Right ventricle myocardium inferior (tissue), 1 donor: ENCODE measurements at places on chromosomes 1 and 21.

GRCh38 chr1:150429805-150430204 lies 57.4 kb upstream of the TARS2 start:
- DNase-seq, result no peak

- no peak for DNase-seq
Measured at GRCh38 chr1:243831463-243831862, 18.6 kb downstream of the AKT3 start.

GRCh38 chr1:228286505-228287417 lies 78.9 kb downstream of the OBSCN start:
- DNase-seq, result peak; percentile 46

- DNase-seq, result no peak
Measured at GRCh38 chr1:225941942-225942222, 862 bp upstream of the LEFTY2 start.

DNA sequence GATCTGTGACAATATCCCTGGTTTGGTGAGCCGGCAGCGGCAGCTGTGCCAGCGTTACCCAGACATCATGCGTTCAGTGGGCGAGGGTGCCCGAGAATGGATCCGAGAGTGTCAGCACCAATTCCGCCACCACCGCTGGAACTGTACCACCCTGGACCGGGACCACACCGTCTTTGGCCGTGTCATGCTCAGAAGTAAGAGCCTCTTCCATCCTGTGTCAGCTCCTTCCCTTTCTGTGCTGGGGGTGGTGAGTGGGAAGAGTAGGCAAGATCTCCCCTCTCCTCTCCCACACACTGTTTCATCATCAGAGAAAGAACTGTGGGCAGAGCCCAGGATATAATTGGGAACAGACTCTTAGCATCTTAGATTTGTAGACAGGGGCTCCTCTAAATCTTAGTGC lies 6.1 kb downstream of the WNT2B start:
- no peak for DNase-seq

- DNase-seq, result no peak
Measured at GRCh38 chr21:17554679-17555465, 42.0 kb downstream of the CXADR start.

- no peak for DNase-seq
Measured at GRCh38 chr1:116066868-116067565, 44.2 kb upstream of the MAB21L3 start.

DNA sequence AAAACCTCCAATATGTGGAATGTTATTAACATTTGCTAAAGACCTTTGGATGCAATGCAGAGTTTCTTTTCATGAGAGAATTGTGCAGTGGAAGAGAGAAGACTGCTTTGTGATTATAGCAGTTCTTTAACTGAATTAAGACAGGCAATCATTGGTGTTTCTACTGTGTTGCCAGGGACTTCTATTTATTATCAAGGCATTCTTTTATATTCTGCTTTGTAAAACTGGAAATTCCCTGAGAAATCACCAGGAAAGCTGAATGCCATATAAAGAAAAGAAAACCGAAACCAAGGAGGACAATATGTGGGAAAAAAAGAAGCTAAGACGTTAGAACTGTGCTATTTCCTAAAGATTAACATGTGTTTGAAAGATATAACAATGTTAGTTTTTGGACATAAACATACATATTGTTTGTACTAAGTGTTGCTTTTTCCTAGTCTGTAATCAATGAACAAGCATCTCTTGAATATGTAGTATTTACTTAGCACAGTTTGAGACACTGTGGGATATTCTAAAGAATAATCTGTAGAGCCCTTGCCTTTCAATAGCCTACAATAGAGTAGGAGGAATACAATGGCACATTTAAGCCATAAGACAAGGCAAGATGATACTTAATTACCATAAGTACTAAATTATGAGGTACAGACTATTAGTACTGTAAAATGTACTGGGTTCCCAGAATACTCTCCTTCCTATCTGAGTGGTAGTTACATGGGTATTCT lies 47.1 kb downstream of the EXTL2 start:
- DNase-seq, result no peak

- no peak for DNase-seq
Measured at GRCh38 chr1:3558036-3558726, 53.1 kb downstream of the MEGF6 start.

- DNase-seq, result no peak
Measured at GRCh38 chr1:174039027-174039426, 16.9 kb upstream of the RC3H1 start.

GRCh38 chr1:79161077-79161476 lies 154.5 kb upstream of the ADGRL4 start:
- no peak for DNase-seq

DNA sequence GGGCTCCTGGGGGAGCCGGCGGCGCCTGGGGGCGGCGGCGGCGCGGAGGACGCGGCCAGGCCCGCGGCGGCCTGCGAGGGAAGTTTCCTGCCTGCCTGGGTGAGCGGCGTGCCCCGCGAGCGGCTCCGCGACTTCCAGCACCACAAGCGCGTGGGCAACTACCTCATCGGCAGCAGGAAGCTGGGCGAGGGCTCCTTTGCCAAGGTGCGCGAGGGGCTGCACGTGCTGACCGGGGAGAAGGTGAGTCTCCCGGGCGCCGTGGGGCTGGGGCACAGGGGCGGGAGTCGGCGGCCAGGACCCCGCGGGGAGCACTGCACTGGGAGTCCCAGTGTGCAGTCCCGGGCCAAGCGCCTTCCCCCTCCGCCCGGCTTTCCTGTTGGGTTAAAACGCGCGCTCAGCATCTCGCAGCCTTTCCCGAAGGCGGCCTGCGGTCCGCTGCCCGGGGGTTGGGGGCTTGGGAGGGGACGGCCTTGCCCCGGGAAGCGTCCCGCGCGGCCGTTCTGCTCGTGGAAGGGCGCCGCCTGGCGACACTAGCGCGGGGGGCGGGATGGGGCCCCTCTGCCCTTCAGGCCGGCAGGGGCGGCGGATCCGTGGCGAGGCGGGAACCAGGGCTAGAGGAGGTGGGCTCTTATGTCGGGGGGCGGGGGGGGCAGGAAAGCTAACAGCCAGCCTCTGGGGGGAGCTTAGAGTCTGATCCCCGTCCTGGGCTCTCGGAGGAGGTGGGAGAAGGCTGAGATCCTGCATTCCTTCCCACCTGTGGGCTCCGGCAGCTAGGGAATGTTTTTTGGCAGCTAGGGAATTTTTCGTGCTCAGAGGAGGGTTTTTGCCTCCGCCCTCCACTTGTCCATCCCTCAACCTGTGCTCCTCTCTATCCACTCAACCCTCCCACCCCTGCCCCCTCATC lies 1.1 kb downstream of the HUNK start:
- peak; percentile 72 for DNase-seq

DNA sequence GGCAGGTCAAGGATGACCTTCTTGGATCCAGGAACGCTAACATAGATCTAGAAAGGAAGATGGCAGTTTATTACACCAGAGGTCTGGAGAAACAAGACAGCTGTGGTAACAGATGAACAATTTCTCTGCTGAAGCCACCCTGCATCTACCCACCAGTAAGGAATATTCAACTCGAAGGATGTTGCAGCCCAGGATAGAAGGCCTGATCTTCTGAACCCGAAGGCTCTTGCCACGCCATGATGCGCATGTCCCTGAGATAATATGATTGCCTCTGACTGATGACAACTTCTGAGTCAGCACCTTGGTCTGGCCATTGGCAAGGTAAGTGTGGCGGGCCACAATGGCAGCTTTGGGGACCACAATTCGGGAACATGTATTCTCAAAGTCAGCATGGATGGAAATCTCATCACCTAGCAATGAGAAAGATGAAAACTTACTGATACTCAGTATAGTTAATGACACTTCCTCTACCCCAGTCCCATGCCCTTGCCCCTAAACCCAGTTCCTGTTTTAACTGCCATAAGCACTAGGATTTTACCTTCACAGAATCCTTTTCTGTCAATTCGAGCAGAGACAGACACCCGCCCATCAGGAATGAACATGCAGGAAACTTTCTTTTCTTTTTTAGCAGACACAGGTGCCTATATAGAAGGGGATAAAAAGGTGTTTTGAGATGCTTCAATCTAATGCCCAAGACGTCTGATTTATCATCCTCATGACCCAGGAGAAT lies 1.8 kb downstream of the TXNIP start:
- DNase-seq, result no peak

GRCh38 chr1:30525631-30525970 lies 197.8 kb downstream of the MATN1 start:
- DNase-seq, result no peak

DNA sequence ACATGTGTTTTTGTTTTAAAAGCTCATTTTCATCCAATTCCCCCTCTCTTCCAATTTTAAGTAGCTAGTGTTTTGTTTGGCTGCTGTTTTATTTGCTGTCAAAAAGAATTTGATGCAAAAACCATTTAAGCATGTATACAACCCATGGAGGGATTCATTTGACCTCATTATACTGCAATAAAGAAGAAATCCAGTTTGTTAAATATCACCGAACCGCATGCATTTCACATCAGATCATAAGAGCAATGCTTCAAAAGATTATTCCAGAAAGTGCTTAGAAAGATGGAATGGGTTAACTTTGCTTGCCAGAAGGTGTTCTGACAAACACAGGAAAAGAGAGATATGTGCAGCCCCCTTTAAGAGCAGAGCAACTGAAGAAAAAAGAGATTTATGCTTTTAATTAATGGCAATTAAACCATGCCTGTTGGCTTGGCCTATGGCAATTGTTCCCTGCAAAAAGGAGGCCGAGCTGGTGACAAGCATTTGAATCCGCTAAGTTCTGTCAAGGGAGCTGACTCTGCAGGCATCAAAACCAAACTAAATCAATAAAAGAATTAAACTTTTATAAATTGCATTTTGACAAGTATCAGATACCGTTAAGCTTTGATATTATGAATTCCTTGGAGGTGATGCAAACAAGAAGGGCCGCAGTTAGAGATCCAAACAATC lies 14.4 kb upstream of the BARHL2 start:
- DNase-seq, result no peak

- no peak for DNase-seq
Measured at GRCh38 chr1:38334930-38335592, 288.5 kb upstream of the POU3F1 start.

DNA sequence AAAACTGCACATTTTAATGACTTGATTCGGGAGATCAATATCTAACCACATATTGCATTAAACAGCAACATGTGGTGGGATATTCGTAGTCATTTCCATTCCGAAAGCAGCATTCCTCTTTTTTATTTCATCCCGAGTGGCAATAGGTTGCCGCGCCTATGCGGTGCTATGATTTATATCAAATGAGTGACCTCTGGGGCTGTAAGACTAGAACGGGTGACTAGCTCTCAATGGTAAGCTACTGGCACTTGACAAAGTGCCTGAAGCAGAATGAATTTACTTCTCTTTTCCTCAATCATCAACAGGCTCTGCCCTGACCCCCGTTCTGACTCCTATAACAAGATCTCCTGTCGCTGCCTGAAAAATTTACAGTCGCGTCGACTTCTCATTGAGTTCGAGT lies 162.3 kb downstream of the ZNF281 start:
- no peak for DNase-seq
